Right ventricle myocardium superior (tissue), 1 donor: ENCODE measurements at places on chromosomes 2 and 18.

- no peak for DNase-seq
Measured at GRCh38 chr2:213247566-213247965, 36.7 kb upstream of the SPAG16 start.

- no peak for DNase-seq
Measured at GRCh38 chr18:74019864-74020263, 127.8 kb downstream of the FBXO15 start.

DNA sequence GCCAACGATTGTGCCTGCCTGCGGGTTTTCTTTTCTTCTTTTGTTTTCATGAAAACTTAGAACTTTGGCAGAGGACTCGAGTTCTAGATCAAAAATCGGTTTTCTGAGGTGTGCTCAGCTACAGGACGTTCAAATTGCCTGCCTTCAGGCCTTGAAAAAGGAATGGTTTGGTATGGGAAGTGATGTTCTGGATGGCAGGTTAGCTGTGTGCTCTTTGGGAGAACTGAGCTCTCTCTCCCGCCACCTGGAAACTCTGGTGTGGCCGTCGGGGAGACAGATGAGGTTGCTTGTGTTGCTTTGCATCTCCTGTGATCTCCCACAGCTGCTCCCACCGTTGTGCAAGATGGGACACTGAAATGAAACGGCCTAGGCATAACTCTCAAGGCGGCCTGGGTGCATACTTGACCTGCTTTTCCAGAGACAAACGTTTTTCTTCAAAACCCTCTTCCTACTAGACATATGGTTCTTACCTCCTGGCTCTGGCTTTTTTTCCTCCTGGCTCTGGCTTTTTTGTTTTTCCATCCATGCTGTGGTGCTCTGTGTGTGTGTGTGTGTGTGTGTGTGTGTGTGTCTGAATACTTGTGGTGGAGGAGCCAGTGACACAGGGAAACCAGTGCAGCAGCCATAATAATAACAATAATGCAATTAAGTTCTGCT lies 2.0 kb downstream of the FMNL2 start:
- no peak for DNase-seq

GRCh38 chr18:77201506-77201905 lies 48.1 kb upstream of the GALR1 start:
- DNase-seq = no peak

DNA sequence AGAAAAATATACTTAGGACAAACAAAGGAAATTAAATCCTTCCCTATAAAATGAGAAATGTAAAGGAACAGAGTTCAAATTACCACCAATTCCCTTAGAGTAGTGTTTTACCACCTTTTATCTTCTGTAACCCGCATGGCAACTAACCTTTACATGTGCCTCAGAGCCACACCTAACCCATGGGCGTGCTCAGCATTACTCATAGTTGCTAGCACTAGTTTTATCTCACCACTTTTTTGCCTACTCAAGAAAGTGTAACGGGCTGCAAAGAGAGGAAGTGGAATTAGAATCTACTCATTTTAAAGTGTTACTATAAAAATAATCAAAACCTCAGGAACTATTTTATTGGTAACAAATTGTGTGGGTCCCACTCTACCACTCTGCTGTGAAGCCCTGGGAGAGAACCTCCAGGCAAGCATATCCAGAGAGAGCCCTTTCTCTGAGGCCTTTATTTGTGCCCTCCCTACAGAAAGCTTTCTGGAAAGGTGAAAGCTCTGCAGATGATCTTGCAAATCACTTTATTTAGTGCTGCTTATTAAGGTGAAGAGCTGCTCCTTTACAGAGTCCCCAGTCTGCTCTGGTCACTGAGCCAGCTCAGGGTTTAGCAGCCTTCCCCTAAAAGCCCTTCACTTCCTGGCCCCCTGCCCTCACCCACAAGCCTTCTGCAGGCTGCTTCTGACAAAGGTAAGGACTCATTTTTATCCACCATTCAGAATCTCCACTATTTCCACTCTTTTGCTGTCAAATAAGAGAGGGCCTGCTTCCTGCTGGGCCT lies 98.8 kb downstream of the TRABD2A start:
- DNase-seq = no peak

DNA sequence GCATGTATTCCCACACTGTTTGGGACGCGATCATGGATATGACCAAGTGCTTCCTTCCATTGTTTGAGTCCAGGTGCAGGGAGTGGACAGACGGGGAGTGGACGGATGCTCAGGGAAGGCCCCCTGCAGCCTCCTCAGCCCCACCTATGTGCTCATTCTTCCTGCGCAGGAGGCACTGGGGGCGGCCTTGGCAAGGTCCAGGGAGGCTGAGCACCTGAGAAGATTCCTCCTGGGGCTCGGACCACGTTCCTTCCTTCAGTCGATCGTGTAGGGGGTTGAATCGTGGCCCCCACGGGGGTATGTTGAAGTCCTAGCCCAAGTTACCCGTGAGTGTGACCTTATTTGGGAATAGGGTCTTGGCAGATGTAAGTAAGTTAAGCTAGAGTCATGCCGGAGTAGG lies 60.4 kb downstream of the ASB1 start:
- DNase-seq = no peak
